ENCODE measurements at places on chromosomes 6 and 20.
A peak's percentile ranks its signal among the peaks of the same experiment; 100 is the strongest.

GRCh38 chr6:4396044-4396443 is 260.7 kb upstream of the ECI2 start:
- no peaks in the 10 kb centered on the region for H3K36me3 ChIP-seq
- H3K27ac ChIP-seq = no peak overlapping the region
- H3K4me1 ChIP-seq = no peaks in the 10 kb centered on the region
- no peak overlapping the region for H3K4me3 ChIP-seq
- no peaks in the 10 kb centered on the region for H3K27me3 ChIP-seq

DNA sequence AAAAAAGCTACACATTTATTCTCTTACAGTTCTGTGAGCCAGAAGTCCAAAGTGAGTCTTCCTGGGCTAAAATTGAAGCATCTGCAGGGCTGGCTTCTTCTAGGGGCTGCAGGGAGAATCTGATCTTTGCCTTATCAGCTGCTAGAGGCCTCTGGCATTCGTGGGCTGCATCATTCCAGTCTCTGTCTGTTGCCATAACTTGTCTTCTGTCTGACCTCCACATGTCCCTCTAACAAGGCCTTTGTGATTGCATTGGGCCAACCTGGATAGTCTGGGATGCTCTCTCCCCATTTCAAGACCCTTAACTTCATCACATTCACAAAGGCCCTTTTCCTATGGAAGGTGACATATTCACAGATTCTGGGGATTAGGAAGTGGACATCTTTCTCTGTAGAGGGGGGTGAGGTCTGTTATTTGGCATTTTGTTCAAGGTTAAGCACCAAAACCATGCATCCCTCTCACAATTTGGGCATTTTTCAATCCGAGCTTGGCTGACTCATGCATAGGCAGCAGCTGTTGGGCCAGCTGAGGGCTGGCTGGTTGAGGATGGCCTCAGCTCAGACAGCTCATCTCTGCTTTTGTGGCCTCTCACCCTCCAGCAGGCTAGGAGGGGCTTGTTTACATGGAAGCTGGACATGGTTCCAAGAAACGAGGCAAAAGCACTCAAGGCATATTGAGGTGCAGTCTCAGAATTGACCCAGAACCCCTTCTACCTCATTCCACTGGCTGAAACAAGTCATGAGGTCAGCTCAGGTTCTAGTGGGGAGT is 116.1 kb upstream of the NXT1 start:
- H3K4me3 ChIP-seq = no peak overlapping the region
- H3K27ac ChIP-seq = peak overlapping the region; percentile 30
- H3K4me1 ChIP-seq = peaks cover 12% of the 10 kb centered on the region

GRCh38 chr20:43914311-43915210 is at the start of gene TOX2:
TSS of gene TOX2 (plus strand) at chr20:43914852. CDS start at chr20:43914892, 40 bp downstream.
- peak; percentile 49 for DNase-seq
- no peaks in the 10 kb centered on the region for H3K27me3 ChIP-seq
- peak within 1 kb of the TSS; percentile 87 for H3K4me3 ChIP-seq

- H3K27me3 ChIP-seq = no peaks in the 10 kb centered on the region
- peak; percentile 47 for DNase-seq
- no peaks in the 10 kb centered on the region for H3K4me1 ChIP-seq
- H3K4me3 ChIP-seq = no peak overlapping the region
Observed at GRCh38 chr6:24431045-24431451, 28.3 kb downstream of the MRS2 start.

DNA sequence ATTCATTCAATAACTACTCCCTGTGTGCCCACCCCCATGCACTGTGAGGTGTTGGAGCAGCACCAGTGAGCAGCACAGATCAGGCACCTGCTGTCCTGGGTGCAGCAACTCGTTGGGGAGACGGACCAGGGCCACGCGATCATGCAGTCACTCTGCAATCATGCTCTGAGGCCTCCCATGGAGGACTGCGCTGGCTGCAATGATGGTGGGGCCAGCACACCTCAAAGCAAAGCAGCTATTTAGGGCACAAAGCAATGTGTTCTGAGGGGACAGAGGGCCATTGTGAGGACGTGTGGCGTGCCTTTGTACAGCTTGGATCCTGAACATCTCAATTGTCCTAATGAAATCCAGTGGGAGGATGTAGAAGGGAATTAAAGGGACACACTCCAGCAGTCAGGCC is 41.0 kb upstream of the MPC1 start:
- H3K36me3 ChIP-seq = peaks cover 12% of the 10 kb centered on the region
- no peaks in the 10 kb centered on the region for H3K27me3 ChIP-seq
- H3K4me3 ChIP-seq = no peak overlapping the region

DNA sequence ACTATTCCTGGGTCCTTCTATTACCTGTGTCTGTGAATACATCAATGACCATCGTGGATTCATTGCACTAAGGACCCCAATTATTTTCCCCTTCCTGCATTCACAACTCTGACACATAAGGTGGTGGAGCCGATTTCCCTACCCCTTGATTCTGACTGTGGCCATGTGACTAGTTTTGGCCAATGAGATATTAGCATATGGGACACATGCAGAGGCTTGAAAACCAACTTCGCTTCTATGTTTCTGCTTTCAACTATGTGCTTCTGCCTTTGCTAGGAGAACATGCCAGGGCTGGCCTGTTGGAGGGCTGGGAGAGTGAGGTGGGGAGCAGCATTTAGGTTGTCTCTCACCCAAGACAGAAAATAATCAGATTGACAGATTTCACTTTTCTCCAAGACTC is 483.1 kb upstream of the JAG1 start:
- DNase-seq = no peak
- H3K4me3 ChIP-seq = no peak overlapping the region
- H3K27ac ChIP-seq = no peak overlapping the region
- no peaks in the 10 kb centered on the region for H3K4me1 ChIP-seq
- H3K27me3 ChIP-seq = no peaks in the 10 kb centered on the region
- H3K36me3 ChIP-seq = no peaks in the 10 kb centered on the region

- no peaks in the 10 kb centered on the region for H3K27me3 ChIP-seq
- no peak for DNase-seq
- no peak overlapping the region for H3K27ac ChIP-seq
- no peaks in the 10 kb centered on the region for H3K36me3 ChIP-seq
- H3K4me1 ChIP-seq = no peaks in the 10 kb centered on the region
- H3K4me3 ChIP-seq = no peak overlapping the region
Observed at GRCh38 chr6:165456286-165456685, 146.9 kb upstream of the C6orf118 start.

GRCh38 chr6:81130061-81130460 is 622.4 kb downstream of the TENT5A start:
- H3K4me1 ChIP-seq = no peaks in the 10 kb centered on the region
- no peaks in the 10 kb centered on the region for H3K36me3 ChIP-seq
- no peak overlapping the region for H3K27ac ChIP-seq
- DNase-seq = no peak

DNA sequence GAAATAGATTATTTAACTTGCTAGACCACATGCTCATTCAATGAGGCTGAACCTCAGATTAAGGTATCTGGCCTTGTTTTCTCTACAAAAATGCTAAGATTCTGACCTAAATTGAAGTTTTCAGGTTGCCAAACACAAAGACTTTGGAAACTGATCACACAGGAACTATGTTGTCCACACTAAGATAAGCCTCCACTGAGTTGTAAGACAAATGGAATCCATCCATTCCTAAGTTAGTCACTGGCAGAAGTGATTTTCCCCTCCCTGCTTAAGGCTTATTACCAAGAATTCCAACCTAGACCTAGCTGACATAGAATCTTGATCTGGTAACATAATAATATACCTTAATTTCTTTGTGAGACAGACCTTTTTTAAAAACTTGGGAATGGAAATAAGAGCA is 608.1 kb downstream of the TENT5A start:
- H3K27ac ChIP-seq = no peak overlapping the region
- H3K4me3 ChIP-seq = no peak overlapping the region
- H3K4me1 ChIP-seq = no peaks in the 10 kb centered on the region
- H3K36me3 ChIP-seq = no peaks in the 10 kb centered on the region

DNA sequence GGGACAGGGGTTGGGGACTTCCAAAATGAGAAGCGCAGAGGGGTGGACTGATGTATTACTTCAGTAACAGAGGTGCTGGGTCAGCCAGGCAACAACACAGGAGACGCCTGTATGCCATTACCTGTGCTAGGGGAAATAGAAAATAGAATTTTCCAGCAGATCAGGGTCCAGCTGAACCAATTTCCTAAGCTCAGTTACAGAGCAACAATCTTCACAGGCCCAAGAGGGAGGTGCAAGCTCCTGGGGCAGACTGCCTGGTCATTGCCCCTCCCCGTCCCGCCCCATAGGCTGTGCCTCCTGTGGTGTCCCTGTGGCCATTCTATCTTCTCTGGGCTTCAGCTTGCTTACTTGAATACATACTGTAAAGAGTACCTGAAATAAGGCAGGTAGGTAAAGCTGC is 3.7 kb downstream of the KCNK5 start:
- no peaks in the 10 kb centered on the region for H3K4me1 ChIP-seq
- H3K36me3 ChIP-seq = no peaks in the 10 kb centered on the region
- DNase-seq = no peak
- no peak overlapping the region for H3K27ac ChIP-seq
- H3K27me3 ChIP-seq = peaks cover 22% of the 10 kb centered on the region

- no peaks in the 10 kb centered on the region for H3K36me3 ChIP-seq
- H3K4me1 ChIP-seq = no peaks in the 10 kb centered on the region
- no peak for DNase-seq
- no peak overlapping the region for H3K4me3 ChIP-seq
- H3K27me3 ChIP-seq = no peaks in the 10 kb centered on the region
- H3K27ac ChIP-seq = no peak overlapping the region
Observed at GRCh38 chr6:40181367-40181766, 247.1 kb upstream of the MOCS1 start.

DNA sequence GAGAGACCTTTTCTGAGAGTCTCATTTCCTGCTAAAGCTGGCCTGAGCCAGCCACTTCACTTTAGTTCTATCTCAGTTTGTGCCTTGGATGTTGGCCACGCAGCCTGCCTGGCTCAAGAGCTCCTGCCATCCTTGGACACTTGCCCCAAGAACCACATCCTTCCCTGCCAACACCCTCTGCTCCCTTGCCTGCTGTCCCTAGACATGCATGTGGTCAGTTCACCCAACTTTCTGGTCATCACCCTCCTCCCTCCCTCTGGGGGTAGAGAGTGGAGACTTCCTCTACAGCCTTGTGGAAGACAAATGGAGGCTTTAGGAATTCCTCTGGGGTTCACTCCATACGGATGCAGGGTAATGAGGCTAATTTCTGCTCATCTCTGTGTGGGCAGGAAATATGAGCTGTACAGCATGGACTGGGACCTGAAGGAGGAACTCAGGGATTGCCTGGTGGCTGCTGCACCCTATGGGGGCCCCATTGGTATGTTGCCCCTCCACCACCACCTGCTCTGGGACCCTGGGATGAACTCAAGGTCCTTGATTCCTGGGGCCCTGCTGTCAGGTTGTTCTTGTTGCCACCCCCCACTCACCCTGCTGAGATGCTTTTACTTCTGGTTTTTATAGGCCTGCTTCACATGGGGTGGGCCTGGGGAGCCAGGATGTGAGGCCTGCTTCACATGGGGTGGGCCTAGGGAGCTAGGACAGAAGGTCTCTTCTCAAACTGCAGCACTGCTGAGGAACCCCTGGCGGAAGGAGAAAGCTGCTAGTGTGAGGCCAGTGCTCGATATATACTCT is 13.8 kb upstream of the PTPRA start:
- H3K4me1 ChIP-seq = peaks cover 6% of the 10 kb centered on the region
- H3K27me3 ChIP-seq = no peaks in the 10 kb centered on the region
- H3K27ac ChIP-seq = no peak overlapping the region
- peak; percentile 49 for DNase-seq

DNA sequence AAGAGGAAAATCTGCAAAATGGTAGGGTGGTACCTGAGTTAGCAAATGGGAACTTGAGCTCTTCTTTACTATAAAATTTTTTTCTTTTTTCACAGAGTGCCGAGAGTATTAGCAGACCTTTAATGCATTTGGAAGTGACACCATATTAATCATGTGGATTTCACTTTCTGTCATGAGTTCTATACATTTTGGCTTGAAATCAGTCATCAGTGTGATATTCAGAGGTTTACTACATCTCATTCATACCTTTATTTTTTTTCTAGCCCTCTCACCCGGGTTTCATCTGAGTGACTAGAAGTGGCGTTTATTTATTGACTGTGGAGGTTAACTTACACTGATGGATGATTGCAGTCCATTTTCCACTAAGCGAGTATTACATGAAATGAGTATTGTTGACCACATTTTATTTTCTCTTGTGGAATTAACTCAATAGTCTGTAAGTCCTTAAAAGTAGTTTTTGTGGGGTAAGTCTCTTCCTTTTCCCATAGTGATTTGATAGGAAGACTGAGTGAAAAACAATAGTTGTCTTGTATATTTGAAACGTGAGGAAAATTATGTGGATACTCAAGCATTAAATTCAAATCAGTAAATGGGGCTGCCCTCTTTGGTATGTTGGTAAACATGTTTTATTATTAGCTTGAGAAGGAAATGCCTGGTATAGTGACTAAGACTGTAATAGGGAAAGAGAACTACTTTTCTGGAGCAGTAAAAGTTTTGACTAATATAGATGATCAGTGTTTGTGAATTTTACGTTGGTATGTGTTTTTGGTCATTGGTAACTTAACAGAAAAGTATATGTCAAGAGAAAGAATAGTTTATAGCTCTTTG is 55.5 kb downstream of the JARID2 start:
- DNase-seq = no peak
- no peaks in the 10 kb centered on the region for H3K27me3 ChIP-seq
- H3K4me3 ChIP-seq = no peak overlapping the region
- H3K4me1 ChIP-seq = peaks cover 9% of the 10 kb centered on the region

GRCh38 chr6:1099264-1099663 is 212.6 kb upstream of the FOXQ1 start:
- DNase-seq = no peak
- no peaks in the 10 kb centered on the region for H3K36me3 ChIP-seq
- no peak overlapping the region for H3K27ac ChIP-seq

DNA sequence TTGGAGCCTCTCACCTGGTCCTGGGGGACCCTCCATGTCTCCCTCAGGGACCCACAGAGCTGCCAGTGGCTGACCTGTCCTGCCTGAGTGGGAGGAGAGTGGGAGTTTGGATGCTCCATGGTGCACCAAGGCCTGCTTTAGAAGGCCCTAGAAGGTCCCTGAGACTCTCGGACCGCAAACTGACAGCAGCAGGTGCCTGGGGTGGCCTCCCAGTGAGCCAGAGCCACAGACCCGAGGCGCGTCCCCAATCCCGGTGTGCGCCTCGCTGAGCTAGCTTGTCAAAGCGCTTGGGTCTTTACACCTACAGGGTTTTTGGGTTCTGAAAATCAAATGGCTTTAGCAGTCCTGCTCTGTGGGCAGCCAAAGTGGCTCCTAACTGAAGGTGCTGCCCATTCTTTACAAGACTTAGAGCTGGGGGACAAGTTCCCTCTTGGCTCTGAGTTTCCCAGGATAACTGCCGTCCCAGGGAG is 4.9 kb downstream of the MYT1 start:
- no peaks in the 10 kb centered on the region for H3K36me3 ChIP-seq
- no peak overlapping the region for H3K27ac ChIP-seq
- H3K4me3 ChIP-seq = no peak overlapping the region
- peaks cover 18% of the 10 kb centered on the region for H3K27me3 ChIP-seq

DNA sequence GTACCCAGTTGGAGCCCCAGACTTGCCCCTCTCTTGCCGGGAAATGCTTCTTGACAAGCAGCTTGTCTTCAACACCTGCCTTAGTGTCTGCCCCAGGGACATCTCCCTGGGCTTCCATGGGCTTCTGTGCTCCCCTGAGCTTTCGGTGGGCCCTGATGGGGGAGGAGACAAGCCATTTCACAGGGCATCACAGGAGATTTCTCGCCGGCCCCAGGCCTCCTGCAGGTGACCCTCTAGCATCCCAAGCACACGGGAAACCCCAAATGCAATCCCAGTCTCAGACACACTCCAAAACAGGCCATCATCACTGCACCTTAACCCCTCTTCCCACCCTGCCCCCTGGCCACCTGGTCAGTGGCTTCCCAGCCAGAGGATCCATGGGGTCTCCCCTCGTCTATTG is 74.5 kb downstream of the JPH2 start:
- H3K36me3 ChIP-seq = no peaks in the 10 kb centered on the region
- no peaks in the 10 kb centered on the region for H3K27me3 ChIP-seq
- H3K4me1 ChIP-seq = no peaks in the 10 kb centered on the region
- no peak for DNase-seq

GRCh38 chr20:63433756-63434531 is 38.5 kb downstream of the KCNQ2 start:
- no peak for DNase-seq
- H3K4me3 ChIP-seq = no peak overlapping the region
- no peaks in the 10 kb centered on the region for H3K4me1 ChIP-seq

Measured in fibroblast of lung (primary cell).